NCI-H226 (cell line): ENCODE measurements at places on chromosomes 5 and 9.

- no peak for DNase-seq
These were observed at the start of gene ZNF879 for GRCh38 chr5:179023528-179024189. ZNF879 (plus strand) TSS chr5:179023804; CDS start chr5:179025005, 1,201 bp downstream.

DNA sequence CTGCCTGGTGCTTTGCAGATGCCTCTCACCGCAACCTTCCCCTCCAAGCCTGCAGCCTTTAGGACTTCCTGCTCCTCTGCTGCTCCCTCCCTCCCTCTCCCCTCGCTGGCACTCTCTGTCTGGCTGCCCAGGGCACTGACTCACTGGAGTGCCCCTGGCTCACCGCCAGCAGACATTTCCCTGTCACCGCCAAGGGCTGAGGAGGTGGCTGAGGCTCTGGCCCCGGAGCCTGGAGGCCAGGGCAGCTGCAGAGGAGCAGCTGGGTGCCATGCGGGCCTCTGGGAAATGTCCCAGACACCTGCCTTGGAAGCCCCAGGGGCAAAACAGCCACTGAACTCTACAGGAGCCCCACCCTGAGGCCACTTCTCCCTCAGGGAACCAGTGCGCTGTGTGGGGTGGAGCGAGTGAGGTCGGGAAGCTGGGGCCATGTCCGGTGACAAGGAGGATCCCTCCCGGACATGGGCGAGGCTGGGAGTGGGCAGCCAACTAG, 53.4 kb downstream of the TENT4A start:
- peak; percentile 63 for DNase-seq

GRCh38 chr9:34279411-34279810, 49.7 kb downstream of the KIF24 start:
- no peak for DNase-seq

DNA sequence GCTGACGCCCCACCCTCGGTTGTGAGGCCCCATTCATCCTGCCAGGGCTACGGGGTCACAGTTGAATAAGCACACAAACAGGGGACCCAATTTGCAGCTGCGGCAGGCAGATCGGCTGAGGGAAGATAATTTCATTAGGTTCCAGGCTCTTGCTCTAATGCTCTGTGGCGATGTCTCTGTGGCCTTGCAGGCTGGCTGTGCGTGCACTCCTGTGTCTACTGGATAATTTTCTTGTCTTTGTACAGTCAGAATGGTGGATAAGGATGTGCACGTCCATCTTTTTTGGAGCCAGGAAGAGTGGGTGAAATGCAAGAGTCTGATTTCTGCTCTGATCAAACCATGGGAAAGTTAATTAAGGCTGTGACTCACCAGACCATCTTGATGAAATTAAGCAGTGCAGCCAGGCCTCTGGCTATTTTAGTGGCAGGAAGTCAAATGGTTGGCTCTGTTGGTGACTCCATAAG, 39.2 kb downstream of the NSG2 start:
- DNase-seq: no peak

DNA sequence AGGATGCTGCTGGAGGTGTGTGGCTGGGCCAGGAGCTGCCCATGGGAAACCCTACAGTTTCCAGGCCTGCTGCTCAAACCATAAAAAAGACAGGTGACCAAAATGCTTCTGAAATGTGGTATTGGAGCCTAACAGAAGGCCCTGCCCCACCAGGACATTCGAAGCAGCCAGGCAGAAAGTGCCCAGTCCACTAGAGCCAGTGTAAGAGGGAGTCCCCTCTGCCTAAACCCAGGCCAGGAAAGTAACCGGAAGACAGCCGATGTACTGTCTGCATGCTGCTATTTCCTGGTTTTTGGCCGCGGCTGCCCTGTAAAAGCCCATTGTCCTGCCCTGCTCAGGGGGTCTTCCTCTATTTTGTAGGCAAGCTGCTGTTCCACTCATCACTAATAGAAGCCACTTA, 150.7 kb upstream of the IRX2 start:
- no peak for DNase-seq

DNA sequence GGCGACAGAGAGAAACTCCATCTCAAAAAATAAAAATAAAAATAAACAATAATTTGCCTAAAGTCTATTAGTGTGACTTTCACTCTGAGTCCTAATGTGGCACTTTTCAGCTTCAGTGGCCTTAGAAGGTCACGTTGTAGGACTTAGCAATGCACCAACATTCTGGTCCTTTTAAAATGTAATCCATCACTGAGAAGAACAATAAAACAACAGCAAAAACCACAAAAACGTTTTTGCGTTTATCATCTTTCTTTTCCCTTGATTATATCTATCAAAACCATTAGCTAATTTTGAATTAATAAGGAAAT, 190.1 kb upstream of the ZNF608 start:
- DNase-seq: no peak

DNA sequence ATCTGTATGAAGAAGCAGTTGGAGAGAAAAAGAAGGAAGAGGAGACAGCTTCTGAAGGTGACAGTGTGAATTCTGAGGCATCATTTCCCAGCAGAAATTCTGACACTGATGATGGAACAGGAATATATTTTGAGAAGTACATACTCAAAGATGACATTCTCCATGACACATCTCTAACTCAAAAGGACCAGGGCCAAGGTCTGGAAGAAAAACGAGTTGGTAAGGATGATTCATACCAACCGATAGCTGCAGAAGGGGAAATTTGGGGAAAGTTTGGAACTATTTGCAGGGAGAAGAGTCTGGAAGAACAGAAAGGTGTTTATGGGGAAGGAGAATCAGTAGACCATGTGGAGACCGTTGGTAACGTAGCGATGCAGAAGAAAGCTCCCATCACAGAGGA, 48.7 kb downstream of the CMYA5 start:
- no peak for DNase-seq

DNA sequence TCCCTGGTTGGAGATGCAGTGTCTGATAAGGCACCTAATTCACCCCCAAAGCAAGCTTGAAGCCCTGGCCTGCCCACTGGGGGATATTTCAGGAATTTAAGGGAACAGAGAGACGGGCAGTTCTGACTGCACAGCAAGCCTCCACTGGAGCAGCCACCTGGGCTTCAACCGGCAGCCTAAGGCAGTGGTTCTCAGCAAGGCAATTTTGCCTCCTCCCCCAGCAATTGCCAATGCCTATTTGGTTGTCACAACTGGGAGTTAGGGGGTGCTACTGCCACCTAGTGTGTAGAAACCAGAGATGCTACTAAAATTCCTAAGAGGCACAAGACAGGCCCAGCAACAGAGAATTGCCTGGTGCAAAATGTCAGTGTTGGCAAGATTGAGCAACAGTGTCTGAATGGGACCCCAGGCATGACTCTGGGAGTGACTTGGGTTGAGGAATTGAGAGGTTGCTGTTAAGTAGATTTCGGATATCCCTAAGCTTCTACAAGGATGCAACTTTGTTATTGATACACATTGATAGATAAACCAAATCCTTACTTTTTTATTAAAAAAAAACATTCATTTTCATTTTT, 58.7 kb upstream of the CTSL start:
- no peak for DNase-seq

- DNase-seq: peak; percentile 75
These were observed 24.6 kb downstream of the RFK start for GRCh38 chr9:76369583-76369982.

GRCh38 chr5:179284751-179285631, 60.3 kb downstream of the ADAMTS2 start:
- DNase-seq: no peak

DNA sequence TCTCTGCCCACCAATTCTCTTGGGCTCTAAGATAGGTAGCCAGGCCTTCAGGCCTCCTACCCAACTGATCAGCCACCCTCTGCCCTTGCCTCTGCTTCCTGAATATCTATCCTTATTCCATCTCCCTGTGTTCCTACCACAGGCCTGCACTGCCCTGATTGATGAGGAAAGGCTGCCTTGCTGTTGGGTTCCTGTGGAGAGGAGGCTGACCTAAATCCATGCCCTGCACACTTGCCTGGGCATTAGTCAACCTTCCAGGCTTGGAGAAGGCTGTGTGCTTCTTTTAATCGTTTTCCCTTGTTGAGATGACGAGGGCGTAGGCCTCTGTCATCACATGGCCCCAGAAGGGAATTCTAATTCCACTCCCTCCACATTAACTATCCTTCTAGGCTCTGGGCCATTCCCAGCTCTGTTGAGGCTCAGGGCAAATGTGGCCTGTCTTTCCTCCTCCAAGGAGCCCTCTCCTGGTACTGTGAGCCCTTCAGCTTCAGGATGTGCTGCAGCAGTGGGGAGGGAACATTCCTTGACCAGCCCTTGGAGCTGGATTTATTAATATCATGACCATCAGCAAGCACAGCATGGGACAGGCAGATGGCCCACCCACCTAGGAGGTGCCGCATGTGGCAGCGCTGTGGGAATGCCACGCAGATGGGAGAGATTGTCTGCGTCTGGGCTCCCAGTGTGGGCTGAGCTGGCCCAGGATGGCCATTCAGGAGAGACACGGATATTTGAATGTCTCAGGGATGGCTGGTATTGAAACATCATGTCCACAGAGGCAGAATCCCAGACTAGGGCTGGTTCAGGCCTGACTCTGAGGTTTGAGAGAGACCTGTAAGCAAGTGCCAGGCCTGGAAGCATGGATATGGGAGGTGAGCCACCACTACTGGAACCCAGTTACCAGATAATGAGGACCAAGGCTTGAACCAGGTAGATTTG, 40.9 kb downstream of the ANGPTL2 start:
- DNase-seq: no peak

- DNase-seq: no peak
These were observed 145.2 kb downstream of the MAST4 start for GRCh38 chr5:66741394-66741793.

- no peak for DNase-seq
These were observed 340.8 kb downstream of the FGF10 start for GRCh38 chr5:44048276-44048984.

DNA sequence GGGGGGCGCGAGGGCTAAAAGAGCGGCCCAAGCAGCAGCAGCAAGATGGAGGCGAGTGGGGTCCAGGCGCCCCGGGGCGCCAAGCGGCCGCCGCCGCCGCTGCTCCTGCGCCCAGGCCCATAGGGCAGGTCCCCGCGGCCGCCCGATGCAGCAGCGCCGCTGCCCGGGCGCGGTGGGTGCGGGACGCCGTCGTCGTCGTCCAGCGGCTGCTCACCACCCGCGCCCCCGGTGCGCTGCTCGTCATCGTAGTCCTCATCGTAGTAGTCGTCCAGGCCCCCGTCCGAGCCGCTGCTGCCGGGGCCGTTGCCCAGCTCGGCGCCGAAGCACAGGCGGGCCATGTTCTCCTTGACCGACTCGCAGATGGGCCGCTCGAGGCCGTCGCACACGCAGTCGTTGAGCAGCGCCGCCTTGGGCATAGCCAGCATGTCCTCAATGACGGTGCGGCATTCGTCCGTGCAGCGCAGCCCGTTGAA, 1.5 kb downstream of the GAS1 start:
- peak; percentile 9 for DNase-seq

- peak; percentile 81 for DNase-seq
These were observed 81.5 kb downstream of the LMNB1 start for GRCh38 chr5:126858441-126858840.

- DNase-seq: no peak
These were observed 5.5 kb downstream of the EFCAB9 start for GRCh38 chr5:172199446-172199845.

DNA sequence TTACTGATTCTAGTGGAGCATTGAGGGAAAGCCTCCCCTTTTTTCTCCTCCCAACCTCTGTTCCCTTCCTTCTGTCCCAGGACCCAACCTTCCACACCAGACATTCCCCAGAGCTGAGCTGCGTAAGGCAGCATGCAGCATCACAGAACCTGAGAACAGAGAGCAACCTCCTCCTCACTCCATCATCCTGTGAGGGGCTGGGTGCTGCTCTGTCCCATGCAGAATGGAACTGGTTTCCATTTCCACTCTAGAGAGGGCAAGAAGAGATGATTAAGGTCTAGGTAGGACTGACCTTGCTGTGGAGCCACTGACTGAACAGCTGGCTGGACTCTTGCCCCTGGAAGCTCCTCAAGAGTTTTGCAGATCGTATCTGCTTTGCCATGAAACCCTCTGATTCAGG, 30.1 kb upstream of the IL7R start:
- no peak for DNase-seq

DNA sequence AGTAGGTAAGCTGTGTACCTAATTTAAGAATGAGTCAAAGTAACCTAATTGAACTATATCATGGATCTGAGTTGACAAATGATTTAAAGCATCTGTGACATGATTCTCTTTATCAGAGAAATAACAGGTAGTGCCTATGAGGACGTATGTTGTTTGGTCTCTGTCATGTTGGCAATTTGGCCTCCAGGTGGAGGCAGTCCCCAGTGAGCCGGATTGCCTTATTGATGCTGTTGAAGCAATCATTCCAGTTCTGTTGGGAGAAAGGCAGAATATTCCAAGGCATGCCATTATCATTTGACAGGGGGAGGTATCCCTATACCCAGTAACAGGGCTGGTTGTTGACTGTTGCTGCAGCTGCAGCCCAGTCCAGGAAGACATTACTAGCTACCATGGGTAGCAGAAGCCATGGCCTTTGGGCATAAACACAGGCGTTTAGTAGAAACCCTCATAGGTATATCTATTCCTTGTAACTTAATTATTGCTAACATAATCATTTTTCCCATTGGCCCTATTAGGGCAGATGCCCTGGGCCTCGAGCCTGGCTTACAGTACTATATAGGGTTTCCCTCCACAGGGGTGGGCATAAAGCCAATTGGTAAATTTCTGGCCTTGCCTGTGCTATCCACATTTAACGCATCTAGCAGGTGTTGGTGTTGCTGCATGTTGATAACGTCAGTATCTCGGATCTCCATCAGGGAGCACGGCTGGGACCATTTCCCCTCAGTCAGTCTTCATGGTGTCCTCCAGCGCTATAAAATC, 12.2 kb upstream of the SLC22A4 start:
- DNase-seq: no peak

GRCh38 chr9:21114311-21114710, 27.3 kb downstream of the IFNW1 start:
- no peak for DNase-seq

GRCh38 chr5:135150767-135151166, 116.7 kb upstream of the PITX1 start:
- DNase-seq: no peak

- no peak for DNase-seq
These were observed 25.1 kb upstream of the MED10 start for GRCh38 chr5:6403416-6403815.

DNA sequence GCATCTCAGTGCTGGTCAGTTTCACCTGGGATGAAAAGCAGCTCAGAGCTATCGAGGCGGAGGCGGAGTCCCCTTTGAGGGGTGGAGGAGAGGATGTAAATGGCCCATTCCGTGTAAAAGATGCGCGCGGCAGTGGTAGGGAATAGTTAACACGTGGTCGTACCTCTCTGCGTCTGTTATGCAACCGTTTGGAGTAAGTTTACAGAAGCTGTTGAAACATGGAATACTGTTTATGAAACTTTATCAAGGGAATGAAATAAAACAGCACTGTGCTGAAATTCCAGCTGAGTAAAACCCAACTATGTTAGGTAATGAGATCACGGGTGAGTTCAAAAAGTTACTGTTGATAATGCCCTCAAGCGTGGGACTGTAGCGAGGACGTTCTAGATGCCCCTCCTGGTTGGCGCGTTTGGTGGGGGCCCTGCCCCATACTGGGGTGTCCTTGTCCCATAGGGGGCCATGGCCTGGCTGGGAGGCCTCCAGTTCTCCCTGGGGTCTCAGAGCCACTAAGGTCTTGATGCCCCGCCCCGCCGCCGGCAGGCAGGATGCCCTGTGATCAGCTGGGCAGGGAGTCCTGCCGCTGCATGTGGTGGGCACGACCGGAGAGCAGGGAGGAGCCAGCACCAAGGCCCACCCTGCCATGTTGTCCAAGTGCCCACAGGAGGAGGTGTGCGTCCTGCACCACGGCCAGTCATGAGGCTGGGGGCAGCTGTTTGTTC, 90.9 kb downstream of the COL5A1 start:
- DNase-seq: no peak

- DNase-seq: peak; percentile 78
These were observed at the start of gene CDKN2B-AS1 for GRCh38 chr9:21994556-21995005. CDKN2B-AS1 (plus strand) TSS chr9:21994791.
